Fibroblast of skin of right quadriceps (primary cell): ENCODE measurements at places on chromosomes 5 and 9.

- DNase-seq = no peak
Measured at GRCh38 chr5:57042524-57042931, 90.6 kb upstream of the MIER3 start.

- peak; percentile 87 for DNase-seq
Measured at GRCh38 chr5:84487963-84488362, 103.3 kb upstream of the EDIL3 start.

DNA sequence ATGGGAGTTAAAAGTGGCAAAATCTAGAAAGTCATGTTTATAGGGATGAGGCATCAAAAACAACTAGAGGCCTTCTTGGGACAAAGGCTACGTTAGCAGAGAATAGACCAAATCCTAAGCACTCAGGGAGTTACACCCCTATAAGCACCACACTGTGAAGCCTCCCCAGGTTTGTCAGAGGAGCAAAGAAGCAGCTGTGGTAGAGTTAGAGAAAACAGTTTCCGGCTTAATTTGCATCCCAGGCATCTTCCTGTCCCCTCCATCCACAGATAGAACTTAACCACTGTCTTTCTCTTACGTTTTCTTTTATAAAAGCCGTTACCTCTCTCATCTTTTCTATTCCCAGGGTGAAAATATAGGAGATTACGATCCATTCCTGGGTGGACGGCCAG, 188.6 kb upstream of the KLF9 start:
- DNase-seq = no peak

DNA sequence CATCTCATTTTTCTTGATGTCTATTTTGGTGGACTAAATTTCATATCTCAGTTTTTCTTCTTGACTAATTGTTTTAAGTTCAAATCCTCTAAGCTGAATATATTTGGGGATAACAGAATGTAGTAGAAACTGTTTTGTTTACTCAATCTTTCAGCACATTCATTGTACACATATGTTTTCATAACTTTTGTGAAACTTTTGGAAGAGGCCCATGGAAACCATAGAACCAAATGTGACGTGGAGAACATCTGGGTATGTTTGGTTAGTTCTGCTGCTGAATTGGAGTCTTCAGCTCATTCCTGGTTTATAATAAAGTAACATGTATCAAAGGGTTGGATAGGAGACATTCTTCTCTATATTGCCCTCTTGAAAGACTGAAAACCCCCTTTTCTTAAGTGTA, 88.4 kb downstream of the CCDC171 start:
- no peak for DNase-seq

DNA sequence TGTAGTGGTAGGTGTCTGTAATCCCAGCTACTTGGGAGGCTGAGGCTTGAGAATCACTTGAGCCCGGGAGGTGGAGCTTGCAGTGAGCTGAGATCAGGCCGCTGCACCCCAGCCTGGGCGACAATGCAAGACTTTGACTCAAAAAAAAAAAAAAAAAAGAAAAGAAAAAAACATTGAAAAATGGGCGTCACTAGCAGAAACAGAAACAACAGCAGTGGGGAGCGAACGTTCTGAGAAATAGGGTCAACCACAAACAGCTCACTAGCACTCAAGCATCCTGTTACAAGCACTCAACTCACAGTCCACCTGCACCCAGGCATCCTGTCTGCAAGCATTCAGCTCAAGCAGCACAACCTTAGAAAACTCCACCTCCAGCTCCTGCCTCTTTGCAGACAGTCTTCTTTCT, 17.2 kb downstream of the TRIM14 start:
- DNase-seq = no peak

GRCh38 chr9:86521977-86522376, 167.8 kb upstream of the TUT7 start:
- DNase-seq = no peak

GRCh38 chr5:132325691-132326090, 31.5 kb downstream of the SLC22A4 start:
- no peak for DNase-seq

GRCh38 chr5:135126688-135127438, 92.8 kb upstream of the PITX1 start:
- no peak for DNase-seq

GRCh38 chr5:147920420-147921030, 14.2 kb upstream of the C5orf46 start:
- no peak for DNase-seq

- DNase-seq = no peak
Measured at GRCh38 chr9:132774886-132775285, 103.2 kb downstream of the AK8 start.

DNA sequence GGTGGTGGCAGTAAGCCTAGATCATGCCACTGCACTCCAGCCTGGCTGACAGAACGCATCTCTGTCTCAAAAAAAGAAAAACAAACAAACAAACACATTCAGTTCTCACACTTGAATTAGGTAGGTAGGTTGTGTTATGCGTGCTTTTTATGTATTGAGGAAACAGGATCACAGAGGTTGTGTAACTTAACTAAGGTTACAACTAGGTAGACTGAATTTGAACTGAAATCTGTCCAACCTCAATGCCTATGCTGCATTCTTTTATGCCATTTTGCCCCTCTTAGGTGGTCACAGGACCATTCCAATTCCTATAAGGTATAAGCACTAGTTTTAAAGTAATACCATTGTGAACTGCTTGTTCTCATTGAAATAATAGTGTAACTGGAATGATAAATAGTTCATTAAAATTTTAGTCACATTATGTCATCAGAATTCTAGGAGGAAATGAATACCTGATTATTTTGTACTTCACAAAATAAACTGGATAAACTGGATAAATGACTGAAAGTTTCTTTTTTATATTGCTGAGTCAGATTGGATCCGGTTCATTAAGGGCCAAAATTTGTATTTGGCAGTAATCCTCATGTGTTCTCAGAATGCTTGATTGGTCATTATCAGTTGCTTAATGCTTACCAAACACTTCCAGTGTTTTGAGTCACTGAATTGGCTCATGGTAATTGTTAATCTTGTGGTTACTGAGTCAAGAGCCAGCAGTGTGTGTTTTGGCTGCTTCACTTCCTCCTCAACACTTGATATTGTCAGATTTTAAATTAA, 7.1 kb downstream of the UBAP1 start:
- DNase-seq = peak; percentile 95

GRCh38 chr5:94281236-94281801, 337.1 kb downstream of the KIAA0825 start:
- DNase-seq = no peak

DNA sequence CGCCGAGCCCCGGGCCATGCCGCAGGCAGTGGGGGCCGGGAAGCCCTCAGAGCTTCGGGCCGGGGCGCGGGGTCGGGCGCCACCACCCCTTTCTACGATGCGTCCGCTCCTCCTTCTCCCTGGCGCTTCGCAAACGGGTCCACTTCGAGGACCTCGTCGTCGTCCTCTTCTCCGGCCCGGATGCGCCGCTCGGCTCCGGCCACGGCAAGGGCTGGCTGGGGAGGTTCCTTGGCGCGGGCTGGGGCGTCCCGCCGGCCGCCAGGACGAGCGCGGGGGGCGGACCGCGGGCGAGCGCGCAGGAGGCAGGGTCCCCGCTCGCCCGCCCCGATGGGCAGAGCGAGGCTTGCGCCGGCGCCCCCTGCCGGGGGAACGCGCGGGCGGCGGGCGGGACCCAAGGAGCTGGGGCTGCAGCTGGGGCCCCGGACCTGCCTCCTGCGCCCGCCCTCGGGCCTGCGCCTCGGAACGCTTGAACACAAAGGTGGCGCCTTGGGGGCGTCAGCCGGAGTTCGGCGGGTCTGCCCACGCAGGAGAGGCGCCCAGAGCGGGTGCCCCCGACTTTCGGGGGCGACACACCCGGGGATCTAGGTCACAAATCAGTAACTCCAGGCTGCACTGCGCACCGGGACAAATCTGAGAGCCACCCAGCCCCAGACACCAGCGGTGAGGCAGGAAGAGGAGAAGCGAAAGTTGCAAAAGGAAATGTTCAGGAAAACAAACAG, at the start of gene ROR2:
Gene ROR2, minus strand, starts transcription at position 283 of the 719 bp plus-strand sequence.
- peak; percentile 79 for DNase-seq

DNA sequence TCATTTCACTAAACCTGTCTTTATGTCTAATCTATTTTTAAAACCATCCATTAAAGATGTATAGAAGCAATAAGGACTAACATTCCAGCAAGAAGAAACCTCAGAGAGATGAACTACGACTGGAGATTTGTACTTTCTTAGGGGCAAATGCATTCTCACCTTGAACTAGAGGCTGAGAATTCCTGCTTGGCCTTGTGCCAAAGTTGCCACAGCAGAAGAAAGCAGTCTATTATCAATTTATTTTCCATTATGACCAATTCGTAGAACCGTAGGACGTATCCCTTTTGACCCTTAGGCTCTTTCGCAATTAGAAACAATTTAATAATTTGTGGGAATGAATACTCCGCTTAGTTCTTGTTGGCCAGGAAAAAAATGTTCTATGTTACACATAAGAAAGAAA, 1647.4 kb upstream of the CDH9 start:
- DNase-seq = no peak

DNA sequence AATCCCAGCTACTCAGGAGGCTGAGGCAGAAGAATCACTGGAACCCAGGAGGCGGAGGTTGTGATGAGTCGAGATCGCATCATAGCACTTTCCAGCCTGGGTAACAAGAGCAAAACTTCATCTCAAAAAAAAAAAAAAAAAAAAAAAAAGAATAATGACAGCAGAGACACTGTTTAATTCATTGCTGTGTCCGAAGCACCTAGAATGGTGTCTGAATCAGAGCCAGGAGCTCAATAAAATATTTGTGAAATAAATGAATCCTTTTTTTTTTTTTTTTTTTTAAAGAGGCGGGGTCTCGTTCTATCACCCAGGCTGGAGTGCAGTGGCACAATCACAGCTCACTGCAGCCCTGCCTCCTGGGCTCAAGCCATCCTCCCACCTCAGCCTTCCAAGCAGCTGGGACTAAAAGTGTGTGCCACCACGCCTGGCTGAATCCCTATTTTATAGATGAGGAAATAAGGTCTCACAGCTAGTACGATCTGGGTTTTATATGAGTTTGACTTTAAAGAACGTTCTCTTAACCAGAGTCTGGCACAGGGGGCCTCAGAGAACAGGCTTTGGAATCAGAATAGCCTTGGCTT, 47.8 kb downstream of the THOC3 start:
- peak; percentile 68 for DNase-seq

DNA sequence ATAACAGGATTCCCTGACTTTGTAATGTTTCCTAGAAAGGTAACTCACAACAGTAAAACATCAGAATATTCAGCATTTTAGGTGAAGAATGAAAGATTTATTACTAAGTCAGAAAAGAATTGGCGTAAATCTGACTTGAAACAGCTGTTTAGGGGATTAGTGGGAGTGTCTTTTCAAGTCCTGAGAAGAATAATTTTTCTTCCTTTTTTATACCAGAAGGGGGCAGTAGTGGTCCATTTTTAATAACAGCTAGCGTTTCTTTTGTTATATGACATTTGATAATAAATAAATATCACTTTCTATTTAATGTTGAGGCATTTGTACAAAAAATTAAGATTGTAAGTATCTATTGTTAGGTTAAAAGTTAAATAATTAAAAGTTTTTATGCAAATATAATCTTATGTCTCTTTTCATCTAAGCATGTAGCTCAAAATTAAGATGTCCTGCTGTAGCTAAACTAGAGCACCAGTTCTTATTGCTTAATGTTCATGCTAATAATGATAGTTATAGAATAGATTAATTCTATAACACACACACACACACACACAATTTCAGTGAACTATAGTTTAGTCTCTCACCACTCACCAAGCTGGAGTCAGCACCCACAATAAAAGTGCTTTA, 258.7 kb upstream of the ARRDC3 start:
- DNase-seq = peak; percentile 39

- DNase-seq = no peak
Measured at GRCh38 chr9:85502815-85503655, 238.7 kb downstream of the AGTPBP1 start.

GRCh38 chr5:173399851-173400250, 71.6 kb upstream of the STC2 start:
- no peak for DNase-seq

- no peak for DNase-seq
Measured at GRCh38 chr5:179379321-179379890, 34.1 kb upstream of the ADAMTS2 start.

DNA sequence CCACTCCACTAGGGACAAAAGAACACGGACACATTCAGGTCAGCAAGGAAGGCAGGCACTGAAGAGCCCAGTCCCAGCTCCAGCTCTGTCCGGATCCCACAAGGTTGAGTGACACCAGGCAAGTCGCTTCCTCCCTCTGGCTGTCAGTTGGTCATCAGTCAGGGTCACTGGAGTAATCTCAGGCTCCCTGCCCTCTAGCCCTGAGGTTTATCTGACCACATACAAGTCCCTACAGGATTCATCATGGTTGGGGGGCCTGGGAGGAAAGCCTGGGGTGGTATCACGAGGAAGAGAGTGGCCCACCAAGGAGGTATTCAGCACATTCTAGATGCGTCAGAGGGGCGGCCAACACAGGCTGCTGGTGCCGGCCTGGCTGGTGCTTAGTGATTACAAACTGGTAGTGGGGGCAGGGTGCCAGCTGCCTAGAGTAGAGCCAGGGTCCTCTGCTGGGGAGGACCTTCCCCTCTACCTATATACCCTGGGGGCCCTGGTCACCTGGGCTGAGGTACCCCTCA, 81.5 kb downstream of the SHB start:
- no peak for DNase-seq

GRCh38 chr5:68279984-68280383, 64.4 kb downstream of the PIK3R1 start:
- DNase-seq = no peak

DNA sequence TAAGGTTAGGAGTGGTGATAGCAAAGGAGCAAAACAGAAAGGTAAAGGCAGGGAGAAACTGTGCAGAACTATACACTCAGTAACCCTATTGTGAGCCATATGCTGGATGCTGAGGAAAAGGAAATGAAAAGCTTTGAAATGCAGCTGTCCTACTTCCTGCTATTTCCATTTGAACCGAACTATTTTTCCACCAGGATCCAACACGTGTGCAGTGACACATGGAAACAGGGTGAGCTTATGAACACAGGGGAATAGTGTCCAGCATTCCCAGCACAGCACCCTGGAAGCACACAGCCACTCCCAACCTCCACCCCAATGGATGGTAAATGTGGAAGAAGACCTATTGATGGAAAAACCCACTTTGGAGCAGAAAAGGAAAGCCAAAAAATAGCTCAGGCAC, 69.0 kb upstream of the SLC12A2 start:
- DNase-seq = no peak

DNA sequence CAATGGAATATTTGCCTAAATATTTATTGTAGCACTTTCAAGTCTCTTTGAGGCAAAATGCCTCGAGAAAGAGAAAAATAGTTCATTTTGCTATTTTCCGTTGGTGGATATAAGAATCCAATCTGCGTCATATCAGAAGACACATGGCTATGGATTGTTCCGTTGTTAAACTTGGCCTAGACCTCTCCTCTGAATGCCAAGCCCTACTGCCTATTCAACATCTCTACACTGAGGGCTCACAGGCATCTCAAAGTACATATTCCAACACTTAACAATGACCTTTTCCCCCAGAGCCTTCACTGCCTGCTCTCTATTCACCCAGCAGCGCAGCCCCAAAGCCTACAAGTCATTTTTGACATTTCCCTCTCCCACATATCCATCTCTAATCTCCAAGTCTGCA, 350.1 kb downstream of the GLIS3 start:
- no peak for DNase-seq

GRCh38 chr5:176693477-176693851, 46.2 kb downstream of the TSPAN17 start:
- DNase-seq = no peak

- no peak for DNase-seq
Measured at GRCh38 chr9:125986966-125987365, 239.8 kb downstream of the PBX3 start.

GRCh38 chr9:22529426-22530199, 83.0 kb downstream of the DMRTA1 start:
- no peak for DNase-seq
